ENCODE measurements at places on chromosomes 6 and 20. TPM values are rescaled to one million over a fixed set of nuclear protein-coding genes. Genes with fewer than 3 reads are reported as not detected.

DNA sequence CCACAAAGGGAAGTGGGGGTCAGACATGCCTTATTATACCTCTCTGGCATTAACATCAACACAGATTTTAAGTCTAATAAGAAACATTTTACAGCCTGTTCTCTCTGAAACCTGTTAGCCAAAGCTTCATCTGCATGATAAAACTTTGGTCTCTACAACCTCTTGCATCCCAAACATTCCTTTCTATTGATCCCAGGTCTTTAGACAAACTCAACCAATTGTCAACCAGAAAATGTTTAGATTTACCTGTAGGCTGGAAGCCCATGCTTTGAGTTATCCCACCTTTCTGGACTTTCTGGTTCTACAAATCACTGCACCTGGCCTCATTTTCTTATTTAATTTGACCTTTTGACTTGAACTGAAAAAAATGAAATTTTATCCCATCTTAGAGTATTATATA is 20.8 kb downstream of the MCM8 start:
- H3K36me3 ChIP-seq, result no peaks in the 10 kb centered on the region
- no peak for DNase-seq
- no peaks in the 10 kb centered on the region for H3K27me3 ChIP-seq
- no peak overlapping the region for H3K4me3 ChIP-seq
- H3K4me1 ChIP-seq, result peaks cover under 1% of the 10 kb centered on the region

GRCh38 chr20:10671919-10672623 is 1.7 kb downstream of the JAG1 start:
- H3K27me3 ChIP-seq, result no peaks in the 10 kb centered on the region
- H3K4me3 ChIP-seq, result peak overlapping the region; percentile 97
- no peaks in the 10 kb centered on the region for H3K36me3 ChIP-seq
- peak; percentile 65 for DNase-seq

- no peaks in the 10 kb centered on the region for H3K36me3 ChIP-seq
- no peak for DNase-seq
- H3K4me3 ChIP-seq, result no peak overlapping the region
- H3K4me1 ChIP-seq, result no peaks in the 10 kb centered on the region
Measured at GRCh38 chr6:136262940-136263339, 12.8 kb upstream of the MTFR2 start.

DNA sequence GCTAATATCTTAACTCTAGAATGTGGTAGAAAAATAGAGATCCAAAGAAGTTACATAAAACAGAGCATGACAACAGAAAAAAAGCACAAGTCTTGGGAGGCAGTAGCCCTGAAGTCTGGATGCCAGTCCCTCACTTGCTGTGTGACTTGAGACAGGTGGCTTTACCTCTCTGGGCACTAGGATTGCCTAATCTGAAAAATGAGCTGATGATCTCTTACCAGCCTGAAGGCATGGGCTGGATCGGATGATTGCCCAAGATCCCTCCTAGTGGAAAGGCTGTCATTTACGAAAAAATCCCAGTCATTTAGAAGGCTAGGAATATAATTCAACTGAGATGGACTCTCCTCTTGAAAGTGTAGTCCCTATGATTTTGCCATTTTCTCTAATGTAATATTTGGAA is 10.9 kb upstream of the GCM1 start:
- no peak overlapping the region for H3K4me3 ChIP-seq
- no peaks in the 10 kb centered on the region for H3K4me1 ChIP-seq
- no peaks in the 10 kb centered on the region for H3K36me3 ChIP-seq
- DNase-seq, result no peak
- H3K27me3 ChIP-seq, result no peaks in the 10 kb centered on the region
- no peak overlapping the region for H3K27ac ChIP-seq

DNA sequence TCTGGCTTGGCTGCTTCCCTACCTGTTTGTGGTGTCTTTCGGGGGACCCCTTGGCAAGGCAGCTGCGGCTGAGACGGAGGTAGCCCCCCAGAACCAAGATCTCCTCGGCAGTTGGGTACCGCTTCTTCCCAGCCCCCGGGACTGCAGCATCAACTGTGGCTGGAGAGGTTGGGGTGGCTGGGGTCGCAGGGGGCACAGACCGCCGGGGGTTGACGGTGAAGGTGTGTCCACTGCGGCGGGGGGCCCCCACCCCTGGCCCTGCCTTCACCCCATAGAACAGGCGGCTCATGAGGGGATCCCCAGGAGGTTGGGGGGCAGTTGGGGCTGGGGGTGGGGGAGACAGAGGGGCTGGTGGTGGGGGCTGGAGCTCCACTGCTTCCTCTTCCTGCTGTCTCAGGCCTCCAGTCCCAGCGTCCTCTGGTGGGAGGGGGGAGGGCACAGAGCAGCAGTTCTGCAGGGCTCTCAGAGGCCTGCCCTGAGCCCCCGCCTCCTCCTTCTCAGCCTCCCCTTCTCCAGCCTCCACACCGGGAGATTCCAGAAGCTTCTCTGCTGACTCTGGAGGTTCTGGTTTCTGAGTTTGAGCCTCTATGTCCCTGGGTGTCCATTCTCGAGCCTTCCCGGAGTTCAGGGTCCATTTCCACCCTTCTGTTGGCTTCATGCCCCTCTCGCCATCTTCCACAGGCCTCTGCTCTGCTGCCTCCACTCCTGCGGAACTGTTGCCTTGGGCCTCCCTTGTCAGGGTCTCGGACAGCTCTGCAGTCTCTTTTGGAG is 1.9 kb downstream of the PPP1R18 start:
- no peaks in the 10 kb centered on the region for H3K27me3 ChIP-seq
- H3K36me3 ChIP-seq, result no peaks in the 10 kb centered on the region
- peak overlapping the region; percentile 86 for H3K4me3 ChIP-seq

- no peak overlapping the region for H3K4me3 ChIP-seq
- no peaks in the 10 kb centered on the region for H3K27me3 ChIP-seq
- peak overlapping the region; percentile 40 for H3K27ac ChIP-seq
Measured at GRCh38 chr20:34768096-34768495, 57.4 kb downstream of the NCOA6 start.

DNA sequence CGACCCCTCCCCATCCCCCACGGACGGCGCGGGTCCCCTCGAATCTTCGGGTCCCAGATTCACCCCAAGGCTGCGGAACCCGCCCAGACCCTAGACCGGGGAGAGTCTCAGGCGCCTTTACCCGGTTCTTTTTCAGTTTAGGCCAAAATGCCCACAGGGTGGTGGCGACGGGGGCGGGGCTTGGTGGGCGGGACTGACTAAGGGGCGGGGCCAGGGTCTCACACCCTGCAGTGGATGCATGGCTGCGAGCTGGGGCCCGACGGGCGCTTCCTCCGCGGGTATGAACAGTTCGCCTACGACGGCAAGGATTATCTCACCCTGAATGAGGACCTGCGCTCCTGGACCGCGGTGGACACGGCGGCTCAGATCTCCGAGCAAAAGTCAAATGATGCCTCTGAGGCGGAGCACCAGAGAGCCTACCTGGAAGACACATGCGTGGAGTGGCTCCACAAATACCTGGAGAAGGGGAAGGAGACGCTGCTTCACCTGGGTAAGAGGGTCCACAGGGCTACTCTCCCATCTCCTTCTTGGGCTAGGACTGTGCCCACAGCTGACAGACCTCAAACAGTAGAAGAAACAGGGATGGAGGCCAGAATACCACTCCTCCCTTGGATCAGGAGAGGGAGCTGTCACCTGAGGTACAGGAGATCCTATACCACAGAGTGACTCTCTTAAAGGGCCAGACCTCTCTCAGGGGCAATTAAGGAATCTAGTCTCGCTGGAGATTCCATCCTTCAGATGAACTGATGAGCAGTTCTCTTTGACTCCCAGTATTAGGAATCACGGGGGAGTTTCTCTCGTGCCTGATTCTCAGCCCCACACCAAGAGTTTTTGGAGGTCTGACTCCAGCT is 942 bp downstream of the HLA-E start:
- no peaks in the 10 kb centered on the region for H3K27me3 ChIP-seq
- peak overlapping the region; percentile 95 for H3K27ac ChIP-seq
- peak overlapping the region; percentile 76 for H3K4me3 ChIP-seq

GRCh38 chr6:166800137-166800536 is 156.2 kb downstream of the RNASET2 start:
- no peak overlapping the region for H3K4me3 ChIP-seq
- no peaks in the 10 kb centered on the region for H3K4me1 ChIP-seq
- no peaks in the 10 kb centered on the region for H3K27me3 ChIP-seq
- DNase-seq, result no peak

DNA sequence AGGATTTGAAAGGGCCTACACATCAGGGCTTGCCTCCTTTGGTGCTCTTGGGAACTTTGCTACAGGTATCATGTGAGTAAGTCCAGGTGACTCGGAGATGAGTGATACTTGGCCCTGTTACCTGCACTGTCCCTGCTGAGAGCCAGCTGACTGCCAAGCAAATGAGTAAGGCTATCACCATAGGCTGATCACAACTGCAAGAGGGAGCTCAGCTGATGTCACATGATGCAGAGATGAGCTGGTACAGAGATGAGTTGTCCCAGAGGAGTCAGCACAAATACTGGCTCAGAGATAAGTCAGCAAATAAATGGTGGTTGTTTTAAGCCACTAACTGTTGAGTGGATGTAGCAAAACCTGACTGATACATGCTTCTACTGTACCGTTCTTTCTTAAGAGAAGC is 41.4 kb downstream of the LAMP5 start:
- no peaks in the 10 kb centered on the region for H3K36me3 ChIP-seq
- no peak overlapping the region for H3K4me3 ChIP-seq
- no peaks in the 10 kb centered on the region for H3K27me3 ChIP-seq
- no peak overlapping the region for H3K27ac ChIP-seq
- no peak for DNase-seq

GRCh38 chr6:90445533-90446108 is 141.3 kb downstream of the MAP3K7 start:
- no peaks in the 10 kb centered on the region for H3K27me3 ChIP-seq
- no peak for DNase-seq
- no peak overlapping the region for H3K27ac ChIP-seq

DNA sequence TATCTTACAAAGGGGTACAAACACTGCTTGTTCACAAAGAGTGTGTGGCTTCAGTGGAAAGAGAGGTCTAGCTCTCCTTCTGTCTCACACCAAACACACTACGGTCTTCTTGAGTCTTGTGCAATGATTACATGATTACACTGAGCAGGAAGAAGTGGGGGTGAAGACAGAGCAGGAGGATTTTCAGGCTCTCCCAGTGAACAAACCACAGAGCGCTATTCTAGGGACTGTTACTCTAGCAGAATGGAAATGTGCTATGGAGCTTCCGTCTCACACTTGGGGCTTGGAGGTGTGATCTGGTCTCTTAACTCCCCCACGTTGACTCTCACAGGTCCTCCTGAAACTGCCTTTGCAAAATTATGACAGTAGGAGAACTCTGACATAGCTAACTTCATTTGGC is 203.4 kb downstream of the MYLK4 start:
- H3K27me3 ChIP-seq, result no peaks in the 10 kb centered on the region
- H3K4me3 ChIP-seq, result no peak overlapping the region
- H3K27ac ChIP-seq, result no peak overlapping the region
- H3K4me1 ChIP-seq, result peaks cover 19% of the 10 kb centered on the region
- DNase-seq, result no peak

- no peaks in the 10 kb centered on the region for H3K36me3 ChIP-seq
- no peaks in the 10 kb centered on the region for H3K27me3 ChIP-seq
- H3K4me3 ChIP-seq, result no peak overlapping the region
- no peak for DNase-seq
- H3K27ac ChIP-seq, result no peak overlapping the region
- no peaks in the 10 kb centered on the region for H3K4me1 ChIP-seq
Measured at GRCh38 chr6:157541618-157542413, 160.8 kb downstream of the ZDHHC14 start.

Gene ZNF334
- total RNA-seq, result 1.1 TPM

DNA sequence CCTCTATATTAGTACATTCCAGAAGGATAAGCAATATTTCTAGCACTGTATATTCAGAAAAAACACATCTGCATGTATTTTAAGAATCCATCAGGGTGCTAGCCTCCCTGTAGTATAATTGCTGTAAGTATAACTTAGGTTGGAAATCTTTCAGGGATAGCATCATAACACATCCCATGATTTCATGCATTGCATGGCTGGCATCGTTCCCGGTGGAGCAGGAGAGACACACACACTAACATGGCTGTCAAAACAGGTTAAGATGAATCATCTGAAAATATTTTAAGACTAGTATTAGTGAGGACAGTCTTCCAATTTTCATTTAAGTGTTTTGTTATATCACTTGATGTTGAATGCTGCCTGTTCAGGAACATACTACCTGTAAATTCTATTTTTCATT is 32.1 kb upstream of the CENPW start:
- no peak overlapping the region for H3K4me3 ChIP-seq
- H3K4me1 ChIP-seq, result no peaks in the 10 kb centered on the region
- DNase-seq, result no peak
- no peak overlapping the region for H3K27ac ChIP-seq
- no peaks in the 10 kb centered on the region for H3K36me3 ChIP-seq
- no peaks in the 10 kb centered on the region for H3K27me3 ChIP-seq

DNA sequence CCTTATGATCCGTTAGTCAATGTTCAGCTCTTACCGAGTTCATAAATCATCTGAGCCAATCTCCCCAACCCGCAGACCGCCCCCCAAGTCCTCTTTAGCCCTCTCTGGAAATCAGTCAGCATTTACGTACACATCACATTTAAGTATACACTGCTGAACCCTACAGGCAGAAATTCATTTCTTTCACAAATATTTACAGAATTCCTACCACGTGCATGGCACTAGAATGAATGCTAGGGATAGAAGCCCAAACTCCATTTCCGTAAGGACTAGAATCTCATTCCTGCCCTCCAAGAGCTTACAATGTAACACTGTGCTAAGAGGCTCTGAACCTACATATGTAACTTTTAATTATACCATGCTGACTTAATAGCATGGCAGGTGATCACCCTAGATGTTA is 1.8 kb downstream of the OSER1 start:
- DNase-seq, result no peak
- H3K36me3 ChIP-seq, result peaks cover 22% of the 10 kb centered on the region
- H3K27me3 ChIP-seq, result no peaks in the 10 kb centered on the region
- H3K4me3 ChIP-seq, result peak overlapping the region; percentile 98
- H3K4me1 ChIP-seq, result peaks cover 12% of the 10 kb centered on the region

- no peak overlapping the region for H3K27ac ChIP-seq
- no peaks in the 10 kb centered on the region for H3K4me1 ChIP-seq
- DNase-seq, result no peak
Measured at GRCh38 chr6:24874776-24875533, 60.8 kb downstream of the RIPOR2 start.

Gene OR2J3
- not detected for total RNA-seq

GRCh38 chr20:54549658-54550326 is 74.4 kb downstream of the DOK5 start:
- H3K4me1 ChIP-seq, result no peaks in the 10 kb centered on the region
- DNase-seq, result no peak
- no peak overlapping the region for H3K4me3 ChIP-seq

- no peak overlapping the region for H3K4me3 ChIP-seq
- no peak overlapping the region for H3K27ac ChIP-seq
- peaks cover 30% of the 10 kb centered on the region for H3K4me1 ChIP-seq
- no peak for DNase-seq
- H3K27me3 ChIP-seq, result no peaks in the 10 kb centered on the region
Measured at GRCh38 chr20:57661746-57662455, 41.7 kb upstream of the ZBP1 start.
